Stimulated activated CD8-positive, alpha-beta memory T cell treated with anti-CD3 and anti-CD28 coated beads, Interleukin-15, amount 100 ng/mL, for 24 hours (primary cell): ENCODE measurements at places on chromosomes 6 and 20.

GRCh38 chr6:147166992-147167391 lies 37.2 kb upstream of the STXBP5 start:
- no peak for DNase-seq

GRCh38 chr20:52279706-52280105 lies 88.1 kb upstream of the ZFP64 start:
- no peak for DNase-seq

GRCh38 chr6:155103816-155104366 lies 108.8 kb downstream of the TIAM2 start:
- DNase-seq: no peak

- DNase-seq: no peak
These were observed 28.9 kb downstream of the VEGFA start for GRCh38 chr6:43798688-43799444.

DNA sequence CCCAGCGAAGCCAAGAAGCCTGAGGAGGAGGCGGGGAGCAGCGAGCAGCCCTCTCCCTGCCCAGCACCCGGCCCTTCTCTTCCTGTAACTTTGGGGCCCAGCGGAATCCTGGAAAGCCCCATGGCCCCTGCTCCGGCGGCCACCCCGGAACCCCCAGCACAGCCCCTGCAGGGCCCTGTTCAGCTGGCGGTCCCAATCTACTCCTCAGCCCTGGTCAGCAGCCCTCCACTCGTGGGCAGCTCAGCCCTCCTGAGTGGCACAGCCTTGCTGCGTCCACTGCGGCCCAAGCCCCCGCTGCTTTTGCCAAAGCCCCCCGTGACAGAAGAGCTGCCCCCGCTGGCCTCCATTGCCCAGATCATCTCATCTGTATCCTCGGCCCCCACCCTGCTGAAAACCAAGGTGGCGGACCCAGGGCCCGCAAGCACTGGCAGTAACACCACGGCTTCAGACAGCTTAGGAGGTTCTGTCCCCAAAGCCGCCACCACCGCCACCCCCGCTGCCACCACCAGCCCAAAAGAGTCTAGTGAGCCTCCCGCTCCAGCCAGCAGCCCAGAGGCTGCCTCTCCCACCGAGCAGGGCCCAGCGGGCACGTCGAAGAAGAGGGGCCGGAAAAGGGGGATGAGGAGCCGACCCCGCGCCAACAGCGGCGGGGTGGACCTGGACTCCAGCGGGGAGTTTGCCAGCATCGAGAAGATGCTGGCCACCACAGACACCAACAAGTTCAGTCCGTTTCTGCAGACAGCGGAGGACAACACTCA lies 81.9 kb downstream of the SSR1 start:
- DNase-seq: no peak

DNA sequence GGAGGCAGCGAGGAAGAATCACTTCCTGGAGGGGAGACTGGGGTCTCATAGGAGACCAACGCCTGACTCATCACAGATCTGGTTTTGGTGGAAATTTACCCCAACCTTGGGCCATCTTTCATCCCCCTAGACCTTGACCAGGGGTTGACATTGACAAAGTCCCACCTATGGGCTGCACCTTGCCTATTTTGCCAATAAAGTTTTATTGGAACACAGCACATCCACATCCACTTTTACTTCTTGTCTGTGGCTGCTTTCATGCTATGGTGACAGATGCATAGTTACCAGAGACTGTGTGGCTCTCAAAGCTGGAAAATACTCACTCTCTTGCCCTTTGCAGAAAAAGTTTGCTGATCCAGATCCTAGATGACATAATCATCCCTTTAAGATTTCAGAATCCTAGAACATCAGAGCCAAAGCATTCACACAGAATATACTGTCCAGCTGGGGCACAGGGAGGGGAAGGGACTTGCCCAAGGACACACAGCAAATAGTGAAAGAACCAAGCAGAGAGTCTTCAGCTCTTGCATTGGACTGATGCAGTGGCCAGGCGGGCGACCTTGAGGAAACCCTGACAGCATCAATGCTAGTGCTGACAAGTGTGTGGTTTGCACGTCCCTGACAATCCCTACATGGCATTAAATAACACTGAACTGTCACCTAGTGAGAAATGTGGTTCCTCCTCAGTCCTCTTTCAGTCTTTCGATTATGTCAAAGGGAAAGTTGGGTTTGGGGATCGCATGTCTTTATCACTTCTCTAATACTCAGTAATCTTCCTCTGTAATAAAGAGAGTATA lies 41.2 kb downstream of the CD40 start:
- DNase-seq: no peak

- no peak for DNase-seq
These were observed 26.6 kb downstream of the PPP1R16B start for GRCh38 chr20:38831995-38832620.

- no peak for DNase-seq
These were observed 63.1 kb downstream of the ATXN1 start for GRCh38 chr6:16698162-16698533.

DNA sequence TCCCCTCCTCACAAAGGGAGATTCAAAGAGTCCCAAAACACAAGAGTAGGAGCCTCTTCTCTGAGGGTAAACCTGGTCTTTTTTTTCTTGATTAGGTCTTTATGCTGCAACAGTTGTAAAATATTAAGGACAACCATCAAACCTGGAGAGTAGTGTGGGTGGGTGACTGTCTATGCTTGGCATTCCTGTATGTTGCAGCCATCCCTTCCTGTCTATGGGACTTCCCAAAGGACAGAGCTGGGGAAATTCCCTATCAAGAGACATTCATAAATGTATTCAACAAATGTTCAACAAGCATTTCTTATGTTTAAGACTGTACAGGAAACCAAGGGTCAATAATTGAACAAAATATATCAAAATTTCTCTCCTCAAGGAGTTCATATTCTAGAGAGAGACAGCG lies 5.5 kb downstream of the BTN2A2 start:
- DNase-seq: no peak

DNA sequence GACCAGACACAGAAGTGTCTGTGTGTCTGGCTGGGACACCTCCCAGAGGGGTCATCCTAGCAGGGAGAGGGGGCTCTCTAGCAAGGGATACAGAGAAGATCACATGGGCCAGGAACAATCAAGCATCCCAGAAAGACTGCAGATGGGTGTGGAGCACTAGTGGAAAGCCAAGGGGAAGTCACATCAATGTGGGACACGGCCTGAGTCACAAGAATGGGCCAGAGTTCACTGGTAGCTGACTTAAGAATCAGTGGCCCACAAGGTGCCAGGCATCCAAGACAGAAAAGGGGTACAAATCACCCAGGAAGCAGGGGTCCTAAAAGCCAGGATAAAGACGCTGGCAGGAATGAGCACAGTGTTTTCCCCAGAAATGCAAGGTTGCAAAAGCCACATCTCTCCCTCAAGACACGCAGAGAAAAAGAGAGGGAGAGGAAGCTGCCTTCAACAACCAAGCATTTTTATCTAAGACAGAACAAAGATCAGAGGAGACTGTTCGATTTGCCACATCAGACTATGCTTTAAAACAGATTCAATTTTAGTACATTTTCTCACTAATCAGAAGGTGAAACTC lies 113.6 kb upstream of the DST start:
- no peak for DNase-seq

- DNase-seq: no peak
These were observed 138.1 kb upstream of the MARCKS start for GRCh38 chr6:113719064-113719463.

- DNase-seq: no peak
These were observed 531.5 kb downstream of the EPHA7 start for GRCh38 chr6:92887871-92888270.

DNA sequence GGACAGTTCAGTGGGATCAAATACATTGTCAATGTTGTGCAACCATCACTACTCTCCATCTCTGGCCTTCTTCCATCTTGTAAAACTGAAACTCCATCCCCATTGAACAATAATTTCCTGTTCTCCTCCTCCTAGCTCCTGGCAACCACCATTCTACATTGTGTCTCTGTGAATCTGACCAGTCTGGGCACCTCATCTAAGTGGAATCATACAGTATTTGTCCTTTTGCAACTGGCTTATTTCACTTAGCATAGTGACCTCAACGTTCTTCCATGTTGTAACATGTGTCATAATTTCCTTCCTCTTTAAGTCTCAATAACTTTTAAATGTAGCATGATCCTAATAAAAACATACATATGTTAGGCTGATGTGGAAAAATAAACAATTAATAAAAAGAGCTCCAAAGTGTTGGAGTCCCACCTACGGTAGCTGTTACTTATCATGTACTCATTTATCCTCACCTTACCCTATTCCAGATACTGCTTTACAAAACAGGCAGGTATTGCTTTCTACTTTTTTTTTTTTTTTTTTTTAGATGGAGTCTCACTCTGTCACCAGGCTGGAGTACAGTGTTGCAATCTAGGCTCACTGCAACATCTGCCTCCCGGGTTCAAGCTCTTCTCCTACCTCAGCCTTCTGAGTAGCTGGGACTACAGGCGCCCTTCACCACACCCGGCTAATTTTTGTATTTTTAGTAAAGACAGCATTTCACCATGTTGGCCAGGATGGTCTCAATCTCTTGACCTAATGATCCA lies 91.9 kb downstream of the TNFAIP3 start:
- no peak for DNase-seq

DNA sequence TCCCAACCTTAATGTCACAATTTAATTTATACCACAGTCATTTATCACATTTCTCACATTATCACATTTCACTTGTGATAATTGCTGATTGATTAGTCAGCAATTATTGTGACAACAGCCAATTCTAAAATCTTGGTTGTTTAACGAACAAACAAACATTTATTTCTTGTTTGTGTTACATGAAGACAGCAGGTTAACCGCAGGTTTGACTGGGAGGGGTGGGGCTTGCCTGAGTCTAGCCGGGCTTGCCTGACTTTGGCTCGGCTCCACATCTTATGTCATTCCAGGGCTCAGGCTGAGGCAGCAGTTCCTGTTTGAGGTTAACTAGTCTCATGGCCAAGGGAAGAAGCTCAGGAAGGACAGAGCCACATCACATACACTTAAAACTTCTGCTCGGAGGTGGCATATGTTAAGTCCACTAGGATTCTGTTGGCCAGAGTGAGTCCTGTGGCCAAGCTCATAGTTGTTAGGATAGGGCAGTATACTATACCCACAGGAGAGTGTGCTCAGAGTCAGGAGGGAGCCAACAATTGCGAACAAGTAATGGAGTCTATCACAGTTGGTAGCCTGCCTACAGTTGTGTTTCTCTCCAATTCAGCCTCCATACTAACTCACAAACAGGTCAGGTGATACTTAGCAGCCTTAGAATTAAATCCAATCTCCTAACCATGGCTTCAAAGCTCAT lies 90.0 kb upstream of the IFNGR1 start:
- no peak for DNase-seq

DNA sequence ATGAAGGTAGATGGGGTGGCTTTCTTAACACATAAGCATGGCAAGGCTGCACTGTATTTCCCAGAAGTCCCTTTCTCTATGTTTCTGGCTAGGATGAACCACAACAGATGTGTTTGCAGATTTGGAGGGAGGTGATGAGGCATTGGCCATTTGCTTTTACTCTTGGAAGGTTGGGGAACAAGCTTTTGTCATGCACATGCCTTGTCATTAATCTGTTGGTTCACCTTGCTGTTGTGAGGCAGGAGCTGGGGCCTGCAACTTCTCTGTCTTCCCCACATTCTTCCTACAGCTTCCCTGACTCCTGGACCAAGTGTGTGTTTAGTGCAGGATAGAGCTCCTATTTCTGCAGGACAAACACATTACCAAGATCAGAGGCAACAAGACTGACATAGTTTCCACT lies 326.2 kb upstream of the SPTLC3 start:
- DNase-seq: no peak

- no peak for DNase-seq
These were observed 643.2 kb downstream of the DHX35 start for GRCh38 chr20:39605361-39605760.
